ENCODE measurements at places on chromosomes 3 and 15. TPM values are rescaled to one million over a fixed set of nuclear protein-coding genes. Genes with fewer than 3 reads are reported as not detected.

- no peaks in the 10 kb centered on the region for H3K36me3 ChIP-seq
- peak within 1 kb of the TSS; percentile 90 for H3K27ac ChIP-seq
- peak; percentile 66 for DNase-seq
- H3K27me3 ChIP-seq, result no peaks in the 10 kb centered on the region
Measured at GRCh38 chr15:75842722-75843677, at the start of gene UBE2Q2. UBE2Q2 (plus strand) TSS chr15:75843447; CDS start chr15:75843667, 220 bp downstream.

GRCh38 chr3:137348936-137349335, 391.2 kb downstream of the IL20RB start:
- no peaks in the 10 kb centered on the region for H3K36me3 ChIP-seq
- H3K4me1 ChIP-seq, result no peaks in the 10 kb centered on the region
- no peak for DNase-seq

DNA sequence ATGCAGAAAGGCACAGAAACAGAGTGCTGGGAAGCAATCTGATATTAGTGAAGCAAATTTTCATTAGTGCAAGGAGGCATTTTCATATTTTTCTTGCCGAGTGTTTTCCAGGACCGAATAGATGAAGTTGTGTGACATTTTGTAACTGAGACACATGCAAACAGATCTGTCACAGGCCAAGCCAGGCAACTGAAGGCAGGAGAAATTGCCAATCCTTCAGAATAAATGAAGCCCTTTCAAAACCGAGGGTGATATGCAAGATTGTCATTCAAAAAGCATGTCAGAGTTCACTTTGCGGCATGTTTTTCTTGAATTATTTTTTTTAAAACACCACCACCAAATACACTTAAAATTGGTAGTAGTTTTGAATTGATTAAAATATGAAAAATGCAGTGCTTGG, 6.2 kb downstream of the LMOD3 start:
- no peaks in the 10 kb centered on the region for H3K36me3 ChIP-seq
- no peaks in the 10 kb centered on the region for H3K4me1 ChIP-seq
- no peak overlapping the region for H3K27ac ChIP-seq
- H3K27me3 ChIP-seq, result no peaks in the 10 kb centered on the region

GRCh38 chr15:25391971-25392721, 46.7 kb downstream of the UBE3A start:
- H3K36me3 ChIP-seq, result no peaks in the 10 kb centered on the region
- no peak for DNase-seq
- H3K27ac ChIP-seq, result peak overlapping the region; percentile 15

DNA sequence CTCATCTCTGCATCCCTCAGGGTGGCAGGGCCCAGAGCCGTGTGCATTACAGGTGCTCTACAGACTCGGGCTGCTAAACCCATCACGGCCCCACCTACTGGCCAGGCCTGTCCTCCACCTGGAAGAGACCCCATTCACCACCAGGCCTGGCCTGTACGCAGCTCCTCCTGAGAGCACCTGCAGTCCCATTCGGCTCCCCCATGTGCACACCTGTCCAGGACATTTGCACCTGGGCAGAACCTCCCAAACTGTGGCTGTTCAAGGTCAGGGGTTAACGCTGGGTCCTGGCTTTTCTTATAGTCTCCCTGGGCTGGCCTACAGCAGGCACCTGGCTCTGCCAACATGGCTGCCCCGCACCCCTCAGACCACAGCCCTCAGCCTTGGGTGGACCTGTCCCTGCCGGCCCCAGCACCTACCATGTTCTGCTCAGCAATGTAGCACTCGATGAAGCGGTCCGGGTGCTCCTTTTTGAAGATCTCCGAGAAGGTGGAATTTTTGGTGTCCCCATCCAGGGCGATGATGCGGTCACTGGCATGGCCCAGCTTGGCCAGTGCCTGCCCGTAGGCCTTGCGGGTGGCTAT, 25.7 kb downstream of the TKT start:
- no peaks in the 10 kb centered on the region for H3K27me3 ChIP-seq
- H3K4me3 ChIP-seq, result no peak overlapping the region
- peaks cover 13% of the 10 kb centered on the region for H3K36me3 ChIP-seq
- DNase-seq, result peak; percentile 59
- H3K4me1 ChIP-seq, result peaks cover 11% of the 10 kb centered on the region

Gene PAK6
- 9.0 TPM for total RNA-seq

Gene AP3B2
- total RNA-seq, result 1.6 TPM

Measured in left lung (tissue), 14 donors.